ENCODE measurements at places on chromosomes 7 and 10.

- DNase-seq = no peak
Observed at GRCh38 chr7:37724732-37725131, 41.2 kb downstream of the GPR141 start.

DNA sequence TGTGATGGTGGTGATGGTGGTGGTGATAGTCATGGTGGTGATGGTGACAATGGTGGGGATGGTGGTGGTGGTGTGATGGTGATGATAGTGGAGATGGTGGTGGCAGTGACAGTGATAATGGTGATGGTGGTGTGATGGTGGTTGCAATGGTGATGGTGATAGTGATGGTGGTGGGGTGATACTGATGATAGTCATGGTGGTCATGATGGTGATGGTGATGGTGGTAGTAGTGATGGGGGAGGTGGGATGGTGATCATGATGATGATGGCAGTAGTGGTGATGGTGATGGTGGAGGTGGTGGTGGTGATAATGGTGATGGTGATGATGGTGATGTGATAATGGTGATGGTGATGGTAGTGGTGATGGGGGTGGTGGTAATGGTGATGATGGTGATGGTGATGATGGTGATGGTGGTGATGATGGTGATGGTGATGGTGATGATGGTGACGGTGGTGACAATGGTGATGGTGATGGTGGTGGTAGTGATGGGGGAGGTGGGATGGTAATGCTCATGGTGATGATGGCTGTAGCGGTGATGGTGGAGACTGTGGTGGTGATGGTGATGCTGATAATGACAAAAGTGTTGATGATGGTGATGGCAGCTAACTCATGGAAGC is 4.7 kb upstream of the PWWP2B start:
- no peak for DNase-seq

GRCh38 chr7:24069751-24070150 is 214.2 kb upstream of the NPY start:
- DNase-seq = no peak

DNA sequence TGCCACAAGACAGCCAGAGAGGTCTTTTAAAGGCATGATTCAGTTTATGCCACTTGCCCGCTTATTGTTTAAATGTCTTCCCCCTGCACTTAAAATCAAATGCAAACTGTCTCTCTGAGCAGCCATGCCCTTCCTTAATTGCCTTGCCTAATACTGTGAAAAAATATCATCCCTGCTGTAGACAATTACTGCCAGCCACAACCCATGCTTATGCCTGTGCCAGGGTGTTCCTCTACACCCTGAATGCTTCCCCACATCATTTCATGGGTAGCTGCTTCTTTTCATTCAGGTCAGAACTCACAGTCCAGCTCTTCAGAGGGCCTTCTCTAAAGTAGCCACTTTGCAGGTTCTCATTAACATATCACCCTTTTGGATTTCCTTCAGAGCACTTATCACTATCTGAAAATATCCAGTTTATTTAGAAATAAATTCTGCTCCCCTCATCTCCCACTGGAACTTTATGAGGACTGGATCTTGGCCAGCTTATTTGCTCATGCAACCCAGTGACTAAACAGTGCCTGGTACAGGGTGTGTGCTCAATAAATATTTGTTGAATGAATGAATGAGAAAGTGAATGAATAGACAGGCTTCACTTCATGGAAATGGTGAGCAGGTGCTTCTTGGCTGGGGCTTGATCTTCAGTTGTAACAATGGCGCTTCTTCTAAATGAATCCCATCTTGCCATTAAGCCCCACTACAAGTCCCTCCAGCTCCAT is 162.4 kb upstream of the MDFIC start:
- no peak for DNase-seq

DNA sequence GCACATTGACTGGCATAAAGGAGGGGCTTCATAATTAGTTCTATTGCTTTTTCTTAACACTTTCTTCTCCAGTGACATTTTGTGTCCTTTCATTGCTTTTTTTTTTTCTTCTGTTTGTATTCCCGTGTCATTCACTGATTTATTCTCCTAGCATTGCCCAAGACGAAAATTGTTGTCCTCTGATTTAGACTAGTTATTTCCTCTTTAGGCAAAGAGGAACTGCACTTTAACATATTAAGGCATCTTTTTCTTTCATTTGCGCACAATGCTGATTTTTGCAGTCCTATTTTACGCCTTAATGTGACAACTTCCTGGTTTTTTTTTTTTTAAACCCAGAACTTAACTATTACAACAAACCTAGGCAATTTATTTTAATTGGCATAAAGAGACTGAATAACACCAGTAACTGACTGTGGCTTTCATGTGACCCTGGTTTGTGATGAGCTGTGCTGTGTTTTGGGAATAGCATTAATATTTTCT is 39.7 kb downstream of the ARID5B start:
- peak; percentile 29 for DNase-seq

DNA sequence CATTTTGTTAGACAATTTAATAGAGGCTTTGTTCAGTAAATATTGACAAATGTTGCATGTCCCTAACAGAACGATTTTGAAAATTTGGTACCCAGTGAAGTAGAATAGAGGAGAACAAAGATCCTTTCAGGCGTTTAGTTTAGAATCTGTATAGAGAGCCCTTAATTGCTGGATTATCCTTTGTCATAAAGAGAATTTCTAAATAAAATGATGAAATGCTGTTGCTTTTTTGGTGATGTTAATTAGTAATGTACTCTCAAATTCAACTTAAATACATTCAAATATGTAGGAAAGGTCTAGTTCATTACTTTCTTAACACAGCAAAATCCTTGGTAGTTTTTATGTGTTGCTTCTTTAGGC is 1.2 kb downstream of the LUC7L2 start:
- DNase-seq = no peak

DNA sequence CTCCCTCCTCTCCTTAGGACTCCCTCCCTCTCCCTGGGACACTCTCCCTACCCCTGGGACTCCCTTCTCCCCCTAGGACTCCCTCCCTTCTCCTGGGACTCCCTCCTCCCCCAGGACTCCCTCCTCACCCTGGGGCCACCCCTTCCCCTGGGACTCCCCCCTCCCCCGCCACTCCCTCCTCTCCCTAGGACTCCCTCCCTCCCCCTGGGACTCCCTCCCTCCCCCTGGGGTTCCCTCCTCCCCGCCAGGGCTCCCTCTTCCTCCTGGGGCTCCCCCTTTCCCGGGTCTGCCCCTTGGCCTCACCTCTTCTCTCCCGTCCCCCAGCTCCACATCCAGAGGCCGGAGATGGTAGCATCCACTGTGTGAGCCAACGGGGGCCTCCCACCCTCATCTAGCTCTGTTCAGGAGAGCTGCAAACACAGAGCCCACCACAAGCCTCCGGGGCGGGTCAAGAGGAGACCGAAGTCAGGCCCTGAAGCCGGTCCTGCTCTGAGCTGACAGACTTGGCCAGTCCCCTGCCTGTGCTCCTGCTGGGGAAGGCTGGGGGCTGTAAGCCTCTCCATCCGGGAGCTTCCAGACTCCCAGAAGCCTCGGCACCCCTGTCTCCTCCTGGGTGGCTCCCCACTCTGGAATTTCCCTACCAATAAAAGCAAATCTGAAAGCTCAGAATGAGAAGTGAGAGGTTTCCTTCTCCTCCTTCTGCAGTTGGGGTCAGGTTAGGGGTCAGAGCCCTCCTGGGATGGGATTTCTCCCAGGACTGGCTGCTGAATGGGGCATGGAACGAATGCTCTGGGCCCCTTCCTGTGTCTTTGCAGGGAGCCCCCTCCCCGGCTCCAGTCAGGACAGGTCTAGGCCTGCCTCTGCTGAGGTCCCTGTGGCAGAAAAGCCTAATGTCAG is 1.4 kb upstream of the MUC17 start:
- no peak for DNase-seq

GRCh38 chr10:129541200-129541599 is 74.2 kb downstream of the MGMT start:
- no peak for DNase-seq

DNA sequence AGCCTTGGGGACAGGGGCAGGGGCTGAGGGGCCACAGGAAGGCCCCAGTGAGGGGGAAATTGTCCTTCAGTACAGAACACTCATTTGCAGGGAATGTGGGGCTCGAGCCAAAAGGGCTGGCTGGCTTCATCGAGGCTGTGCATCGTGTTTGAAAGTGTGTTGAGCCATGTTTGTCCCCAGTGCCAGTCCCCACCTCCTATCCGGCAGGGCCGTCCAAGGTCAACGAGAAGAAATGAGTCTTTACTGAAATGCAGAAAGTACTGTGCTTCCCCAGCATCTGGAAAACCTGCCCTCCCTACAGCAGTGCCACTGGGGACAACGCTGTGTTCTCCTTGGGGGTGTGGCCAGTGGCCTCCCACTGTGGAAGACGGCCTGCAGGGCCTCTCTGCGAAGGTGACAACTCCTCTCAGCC is 214.1 kb downstream of the KLF6 start:
- DNase-seq = no peak

GRCh38 chr7:94307399-94308048 is 87.2 kb upstream of the COL1A2 start:
- DNase-seq = no peak

GRCh38 chr7:106262221-106262881 is 22.4 kb downstream of the NAMPT start:
- no peak for DNase-seq

- DNase-seq = no peak
Observed at GRCh38 chr7:129503725-129504124, 1.4 kb downstream of the SMKR1 start.

DNA sequence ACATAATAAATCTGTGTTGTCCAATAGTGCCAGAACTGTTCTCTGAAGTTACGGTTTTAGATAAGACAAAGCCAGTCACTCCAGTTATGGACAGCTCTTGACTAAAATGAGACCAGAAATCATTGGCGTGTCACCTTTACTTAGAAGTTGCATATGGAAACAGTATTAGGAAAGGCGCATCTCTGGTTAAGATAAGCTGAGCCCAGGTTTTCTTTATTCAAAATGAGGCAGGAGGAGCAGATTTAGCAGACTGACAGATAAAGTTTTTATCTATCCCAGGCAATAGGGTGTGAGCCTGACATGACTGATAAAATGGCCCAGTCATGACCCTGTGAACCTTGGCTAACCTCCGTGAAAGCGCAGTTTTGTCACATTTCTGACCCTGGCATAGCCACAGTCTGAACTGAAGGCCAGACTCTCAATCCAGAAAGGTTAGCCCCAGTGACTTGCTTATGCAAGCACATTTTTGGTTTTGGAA is 4.2 kb downstream of the CYP26A1 start:
- DNase-seq = no peak

- no peak for DNase-seq
Observed at GRCh38 chr10:123459371-123460091, 206.6 kb upstream of the GPR26 start.

DNA sequence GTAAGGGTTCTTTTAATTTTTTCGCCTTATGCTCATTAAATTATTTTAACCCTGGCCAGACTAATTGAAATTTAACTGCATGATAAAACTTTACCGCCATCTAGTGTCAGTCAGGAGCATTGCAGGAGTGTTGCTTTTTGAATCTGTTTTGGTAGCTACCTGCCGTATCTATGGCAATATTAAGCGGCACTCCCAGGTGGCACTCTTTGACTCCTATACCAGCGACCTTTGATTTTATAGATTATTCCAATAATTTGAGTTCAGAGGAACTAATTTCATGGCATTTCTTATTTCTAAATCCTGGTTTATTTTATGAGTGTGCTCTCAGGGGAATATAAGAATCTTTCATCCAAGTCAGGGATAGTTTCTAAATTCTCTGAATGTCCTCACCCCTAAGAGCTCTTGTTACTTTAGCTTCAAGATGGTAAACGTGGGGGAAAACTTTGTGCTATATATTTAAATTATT is 198.9 kb downstream of the REEP3 start:
- peak; percentile 76 for DNase-seq

- peak; percentile 23 for DNase-seq
Observed at GRCh38 chr10:102407425-102408130, 11.0 kb downstream of the PSD start.

DNA sequence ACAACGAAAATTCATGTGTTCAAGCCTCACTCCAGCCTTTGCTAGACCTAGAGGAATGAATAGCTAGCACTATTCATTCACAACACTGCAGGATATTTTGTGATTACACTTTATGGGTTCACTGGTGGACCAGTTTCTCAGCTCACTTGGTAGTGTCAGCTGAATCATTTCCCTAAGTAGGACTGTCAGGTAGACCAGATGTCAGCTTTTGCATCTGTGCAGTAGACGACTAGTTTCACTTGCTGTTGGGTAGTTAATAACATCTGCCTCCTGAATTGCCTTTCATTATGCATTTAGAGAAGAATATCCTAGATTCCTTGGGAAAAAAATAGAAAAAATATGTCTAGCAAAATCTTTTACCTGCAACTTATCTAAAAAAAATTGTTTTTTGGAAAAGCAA is 296.4 kb downstream of the ADARB2 start:
- no peak for DNase-seq

- DNase-seq = no peak
Observed at GRCh38 chr10:12351447-12351846, 2.1 kb downstream of the CAMK1D start.

DNA sequence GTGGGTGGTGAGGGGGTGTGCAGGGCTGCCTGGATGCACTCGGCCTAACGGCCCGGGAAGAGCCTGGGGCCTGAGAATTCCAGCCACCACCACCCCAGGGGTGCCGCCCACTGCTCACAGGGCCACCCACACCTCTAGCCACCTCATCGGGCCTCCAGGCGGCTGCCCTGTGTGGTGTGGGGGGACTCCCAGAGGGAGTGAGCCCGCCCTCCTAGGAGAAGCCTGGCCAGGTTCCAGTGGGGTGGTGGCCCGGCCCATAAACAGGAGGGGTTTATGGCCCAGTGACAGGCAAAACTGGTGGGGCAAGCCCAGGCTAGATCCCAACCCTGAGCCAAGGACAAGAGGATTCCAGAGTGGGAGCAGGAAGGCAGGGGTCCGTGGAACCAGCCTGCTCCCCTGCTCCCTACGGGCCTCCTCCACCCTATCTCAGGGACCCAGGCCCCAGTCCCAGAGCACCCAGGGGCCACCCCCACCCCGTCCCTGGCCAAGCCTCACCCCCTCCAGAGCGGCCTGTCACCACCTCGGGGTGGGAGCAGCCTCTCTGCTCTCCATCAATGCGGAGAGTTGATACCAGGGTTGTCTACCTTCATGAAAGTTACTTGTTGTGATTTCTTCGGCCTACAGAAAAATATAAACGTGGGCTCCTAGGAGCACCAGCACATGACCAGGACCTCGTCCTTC is 20.2 kb upstream of the PDGFA start:
- DNase-seq = no peak

- DNase-seq = no peak
Observed at GRCh38 chr7:130314305-130314704, 21.3 kb downstream of the CPA4 start.

- no peak for DNase-seq
Observed at GRCh38 chr10:44183667-44184632, 200.9 kb downstream of the CXCL12 start.

GRCh38 chr7:84248843-84249242 is 54.3 kb upstream of the SEMA3A start:
- DNase-seq = no peak

DNA sequence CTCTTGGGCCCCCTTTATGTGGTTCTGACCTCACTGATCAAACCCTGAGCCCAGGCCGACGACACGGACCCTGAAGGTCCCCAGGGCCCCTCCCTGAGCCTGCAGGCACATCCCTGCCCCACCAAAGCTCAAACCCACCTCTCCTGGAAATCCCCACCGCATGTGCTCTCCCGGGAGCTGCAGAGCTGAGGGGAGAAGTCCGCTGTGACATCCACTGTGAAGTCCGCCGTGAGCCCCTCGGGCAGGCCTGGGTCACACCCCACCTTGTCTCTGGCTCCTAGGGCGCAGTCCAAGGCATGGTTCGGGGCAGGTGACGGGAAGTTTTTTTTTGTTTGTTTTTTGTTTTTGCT is 100.2 kb downstream of the MICALL2 start:
- no peak for DNase-seq

GRCh38 chr7:66344166-66344565 is 139.0 kb downstream of the TPST1 start:
- DNase-seq = no peak
